ENCODE measurements at places on chromosomes 1 and 21. TPM values are rescaled to one million over a fixed set of nuclear protein-coding genes. Genes with fewer than 3 reads are reported as not detected.

GRCh38 chr1:42214447-42214871 is 49.9 kb upstream of the GUCA2A start:
- DNase-seq, result peak; percentile 81

- DNase-seq, result no peak
Observed at GRCh38 chr21:38959692-38960061, 153.9 kb downstream of the ETS2 start.

DNA sequence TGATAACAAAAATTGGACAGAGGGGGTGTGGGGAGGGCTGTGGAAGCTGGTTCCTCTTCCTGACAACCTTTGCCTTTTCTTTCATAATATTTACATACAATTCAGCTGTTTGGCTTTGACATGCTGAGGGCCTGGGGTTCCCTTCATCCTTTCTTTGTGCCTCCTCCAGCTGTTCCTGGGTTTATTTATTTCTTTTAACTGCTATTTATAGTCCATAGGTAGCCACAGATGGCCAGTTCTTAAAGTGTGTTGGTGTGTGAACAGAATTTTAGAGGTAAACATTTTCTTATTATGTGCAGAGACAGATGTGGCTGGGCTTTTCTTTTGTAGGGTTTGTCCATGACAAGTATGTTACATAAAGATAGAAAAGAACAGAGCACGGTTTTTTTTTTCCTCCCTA is 34.1 kb upstream of the CNIH3 start:
- no peak for DNase-seq

DNA sequence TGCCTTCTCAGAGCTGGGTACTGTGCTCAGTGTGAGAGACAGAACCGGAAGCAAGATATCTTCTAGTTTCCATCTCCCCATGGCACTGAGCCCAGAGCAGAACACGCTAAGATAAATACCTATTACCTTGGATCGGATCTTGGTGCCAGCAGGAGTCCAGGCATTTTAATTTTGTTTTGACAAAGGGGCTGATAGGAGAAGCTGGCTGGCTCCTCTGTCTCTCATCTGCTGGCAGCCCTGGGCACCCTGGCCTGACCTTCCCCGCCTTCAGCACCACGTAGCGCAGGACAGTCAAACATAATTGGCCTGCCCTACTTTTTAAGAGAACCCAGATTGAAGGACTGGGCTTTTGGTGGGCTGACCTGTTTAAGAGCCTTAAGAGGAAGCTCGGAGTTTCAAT is 160.7 kb upstream of the KLHDC7A start:
- no peak for DNase-seq

DNA sequence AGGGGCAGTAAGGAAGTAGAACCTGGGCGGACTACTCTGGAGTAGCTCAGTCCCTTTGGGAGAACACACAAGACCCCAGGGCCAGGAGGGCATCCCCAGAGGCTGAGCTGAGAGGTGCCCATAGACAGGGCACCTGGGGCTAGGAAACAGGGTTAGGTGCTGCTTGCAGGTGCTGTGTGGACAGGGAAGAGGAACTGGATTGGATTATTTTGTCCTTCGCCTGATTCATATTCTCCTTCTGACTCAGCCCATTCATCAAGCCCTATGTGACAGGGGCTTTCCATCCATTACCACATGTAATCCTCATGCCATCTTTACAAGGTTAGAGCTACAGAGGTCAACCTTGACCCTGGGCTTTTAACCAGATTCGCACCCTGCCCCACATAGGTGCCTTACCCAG is 183.9 kb downstream of the C1orf94 start:
- no peak for DNase-seq

DNA sequence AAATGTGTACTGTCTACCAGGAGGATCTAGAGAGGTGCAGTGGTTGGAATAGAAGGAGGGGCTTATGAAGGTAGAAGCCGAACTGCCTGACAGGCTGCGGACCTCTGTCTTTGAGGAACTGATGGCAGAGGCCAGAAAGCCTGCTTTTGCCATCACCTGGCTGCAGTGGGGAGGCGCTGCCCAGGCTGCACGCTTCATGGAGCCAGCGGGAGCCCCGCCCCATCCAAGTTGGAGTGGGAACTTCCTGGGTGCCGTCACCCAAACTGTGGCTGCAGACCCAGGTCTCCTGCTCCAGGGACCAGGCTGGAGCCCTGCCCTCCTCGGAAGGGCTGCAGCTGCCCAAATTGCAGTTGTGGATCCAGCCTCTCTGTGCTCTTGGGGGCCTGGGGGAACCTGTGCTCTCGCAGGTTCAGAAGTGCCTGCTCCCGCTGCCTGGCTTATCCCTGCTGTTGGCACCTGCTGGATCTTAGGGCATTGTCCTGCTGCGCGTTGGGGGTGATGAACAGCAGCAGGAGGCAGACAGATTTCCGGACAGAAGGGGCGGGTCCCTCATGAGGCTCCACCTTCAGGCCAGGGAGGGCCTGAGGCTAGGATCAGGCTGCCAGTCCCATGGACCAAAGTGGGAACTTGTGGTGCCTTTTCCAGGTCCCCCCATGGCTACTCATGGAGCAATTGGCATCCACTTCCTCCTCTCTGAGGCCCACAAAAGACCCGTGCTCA is 118.0 kb upstream of the PLPPR4 start:
- DNase-seq, result no peak

Gene HIVEP3
- total RNA-seq, result 1.4 TPM

DNA sequence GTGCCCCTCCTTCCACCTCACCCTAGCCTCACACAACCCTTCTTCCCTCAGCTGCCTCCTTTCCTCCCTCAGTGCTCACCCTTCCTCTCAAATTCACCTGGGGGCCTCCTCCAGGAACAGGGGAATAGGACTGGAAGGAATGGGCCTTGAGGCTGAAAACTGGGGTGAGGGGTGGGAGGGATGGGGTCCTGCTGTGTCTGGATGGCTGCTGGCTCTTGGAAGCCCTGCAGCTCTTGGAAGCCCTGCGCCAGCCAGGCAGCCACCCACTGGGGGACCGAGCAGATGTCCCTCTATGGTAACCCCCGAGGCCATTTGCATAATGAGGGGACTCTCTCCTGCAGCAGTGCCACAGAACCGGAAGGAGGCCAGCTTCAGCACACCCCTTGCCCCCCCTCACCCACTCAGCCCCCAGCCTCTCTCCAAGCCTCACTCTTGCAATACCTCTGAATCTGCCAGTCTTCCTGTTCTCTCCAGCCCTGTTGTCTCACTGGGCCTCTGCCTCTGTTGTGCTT is 85.2 kb downstream of the KIRREL1 start:
- no peak for DNase-seq

GRCh38 chr1:100791586-100791985 is 72.0 kb downstream of the VCAM1 start:
- no peak for DNase-seq

Gene ARHGAP29
- 171 TPM for total RNA-seq

GRCh38 chr1:67747671-67748546 is 62.9 kb downstream of the GADD45A start:
- DNase-seq, result no peak

- no peak for DNase-seq
Observed at GRCh38 chr1:55245781-55246180, 30.6 kb upstream of the USP24 start.

- peak; percentile 81 for DNase-seq
Observed at GRCh38 chr1:45014321-45015028, 2.4 kb downstream of the UROD start.

DNA sequence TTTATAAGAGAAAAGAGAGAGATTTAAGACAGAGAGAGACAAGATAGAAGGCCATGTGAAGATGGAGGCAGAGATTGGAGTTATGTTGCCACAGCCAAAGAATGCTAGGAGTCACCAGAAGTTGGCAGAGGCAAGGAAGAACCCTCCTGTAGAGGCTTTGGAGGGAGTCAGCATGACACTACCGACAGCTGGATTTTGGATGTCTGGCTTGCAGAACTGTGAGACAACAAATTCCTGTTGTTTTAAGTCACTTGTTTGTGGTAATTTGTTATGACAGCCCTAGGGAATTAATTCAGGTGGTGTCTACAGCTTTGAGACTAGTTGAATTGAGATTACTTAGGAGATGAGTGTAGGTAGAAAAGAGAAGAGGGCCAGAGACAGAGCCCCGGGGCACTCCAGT is 158.5 kb downstream of the DNM3 start:
- DNase-seq, result no peak

GRCh38 chr1:7859406-7859805 is 6.5 kb upstream of the UTS2 start:
- no peak for DNase-seq

DNA sequence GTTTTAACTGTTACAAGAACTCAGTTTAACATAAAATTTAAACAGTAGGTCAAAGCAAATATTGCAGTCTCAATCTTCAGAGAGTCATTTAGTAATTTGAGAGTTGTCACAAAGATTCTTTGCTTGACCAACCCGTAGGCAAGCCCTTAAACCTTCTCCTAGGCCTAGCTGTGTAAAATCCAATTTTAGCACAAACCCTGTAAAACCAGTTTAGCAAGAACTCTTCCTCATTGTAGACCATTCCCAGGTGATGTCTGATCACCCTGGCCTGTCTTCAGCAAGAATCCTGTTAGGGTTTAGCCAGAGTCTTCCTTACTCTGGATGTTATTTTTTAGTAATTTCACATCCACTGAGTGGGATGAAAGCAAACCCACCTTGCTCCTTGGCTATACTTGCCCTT is 30.1 kb downstream of the LRIG2 start:
- no peak for DNase-seq

DNA sequence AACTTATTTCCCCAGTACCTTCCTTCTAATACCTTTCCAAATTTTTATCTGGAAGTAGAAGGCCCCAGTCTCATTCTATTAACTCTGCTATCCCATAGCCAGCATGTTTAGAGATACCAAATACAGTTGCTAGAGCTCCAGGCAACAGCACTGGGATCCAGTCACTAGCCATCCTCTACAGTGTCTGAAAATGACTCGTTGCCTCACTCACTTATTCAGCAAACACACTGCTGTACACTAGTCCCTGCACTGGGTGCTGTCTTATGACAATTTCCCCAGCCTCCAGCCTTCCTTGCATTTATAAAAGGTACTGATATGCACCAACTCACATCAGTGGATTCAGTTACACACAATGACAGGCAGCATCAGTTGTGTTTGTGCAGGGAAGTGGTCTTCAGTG is 179.0 kb downstream of the DSCAM start:
- no peak for DNase-seq

- no peak for DNase-seq
Observed at GRCh38 chr1:93051961-93052360, 27.1 kb upstream of the MTF2 start.

DNA sequence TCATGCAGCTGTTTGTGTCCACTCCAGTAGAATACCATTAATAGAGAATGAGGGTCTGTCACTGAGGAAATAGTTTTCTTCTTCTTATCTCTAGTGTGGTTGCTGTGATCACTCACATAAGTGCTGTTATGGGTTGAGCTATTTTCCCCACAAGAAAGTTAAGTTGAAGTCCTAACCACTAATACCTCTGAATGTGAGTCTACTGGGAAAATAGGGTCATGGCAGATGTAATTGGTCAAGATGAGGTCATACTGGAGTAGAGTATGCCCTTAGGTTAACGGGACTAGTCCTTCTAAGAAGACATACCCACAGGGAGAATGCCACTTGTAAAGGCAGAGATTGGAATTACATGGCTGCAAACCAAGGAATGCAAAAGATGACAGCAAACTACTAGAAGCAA is 70.5 kb upstream of the COL24A1 start:
- no peak for DNase-seq

- DNase-seq, result no peak
Observed at GRCh38 chr1:220824031-220824989, 37.6 kb downstream of the MTARC1 start.

- no peak for DNase-seq
Observed at GRCh38 chr1:202320081-202320405, 21.7 kb downstream of the UBE2T start.

- DNase-seq, result no peak
Observed at GRCh38 chr1:88217386-88217785, 466.7 kb upstream of the PKN2 start.

GRCh38 chr21:24200052-24200451 is 1407.2 kb downstream of the MRPL39 start:
- DNase-seq, result no peak

- DNase-seq, result peak; percentile 59
Observed at GRCh38 chr1:207049974-207050391, 1.0 kb downstream of the YOD1 start.

Gene AMY1C
- total RNA-seq, result not detected

- peak; percentile 34 for DNase-seq
Observed at GRCh38 chr1:20472860-20473711, 12.9 kb downstream of the CAMK2N1 start.

DNA sequence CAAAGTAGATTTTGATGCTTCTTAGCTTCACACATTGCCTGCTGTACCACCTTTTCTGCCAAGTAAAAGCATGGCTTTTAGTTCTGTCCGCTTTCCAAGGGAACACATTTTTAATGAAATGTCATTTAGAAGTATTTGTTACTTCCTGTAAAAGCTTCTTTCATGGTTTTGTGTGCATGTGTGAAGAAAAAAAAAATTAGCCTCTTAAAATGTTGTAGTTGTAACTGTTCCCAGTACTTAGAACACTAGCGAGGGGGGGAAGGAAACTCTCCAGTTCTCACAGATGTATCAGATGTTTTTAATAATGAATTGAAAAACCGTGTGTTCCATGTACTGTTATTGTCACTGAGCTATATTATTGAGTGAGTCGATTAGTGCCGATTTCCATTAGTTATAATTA is 568.3 kb upstream of the ADGRL2 start:
- no peak for DNase-seq

Gene B3GALT2
- total RNA-seq, result 3.7 TPM

DNA sequence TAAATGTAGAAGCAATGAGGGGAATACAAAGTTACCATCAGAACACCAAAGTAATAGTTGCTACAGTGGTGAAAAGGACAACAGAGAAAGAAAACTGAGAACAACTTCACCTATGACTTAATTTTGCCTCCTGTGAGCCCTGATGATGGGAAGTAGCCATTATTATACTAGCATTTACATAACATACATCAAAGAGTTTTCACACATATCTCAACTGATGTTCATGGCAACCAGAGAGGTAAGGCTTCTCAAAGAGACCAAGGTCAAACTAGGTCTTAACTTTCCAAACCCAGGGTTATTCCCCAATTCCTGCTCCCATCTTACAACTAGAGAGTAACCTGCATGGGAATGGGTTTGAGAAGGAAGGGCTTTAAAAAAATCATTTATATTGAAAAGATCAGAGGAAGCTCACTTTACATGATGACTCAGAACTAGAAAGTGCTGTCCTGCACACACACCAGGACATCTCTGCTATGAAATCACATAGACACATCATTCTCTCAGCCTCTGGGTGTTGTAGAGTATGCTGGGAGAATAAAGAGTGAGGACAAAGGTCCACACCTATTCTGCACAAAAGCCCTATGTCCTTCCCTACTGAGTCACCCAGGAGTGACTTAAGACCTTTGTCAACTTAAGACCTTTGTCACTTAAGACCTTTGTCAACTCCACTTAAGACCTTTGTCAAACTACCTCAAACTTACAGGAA is 179.7 kb downstream of the TNFSF18 start:
- DNase-seq, result peak; percentile 12

Gene DISP1
- 0.64 TPM for total RNA-seq

Gene LCE1B
- not detected for total RNA-seq
